Naive thymus-derived CD8-positive, alpha-beta T cell (primary cell): ENCODE measurements at places on chromosomes 2 and 18.

- peaks cover 38% of the 10 kb centered on the region for H3K4me1 ChIP-seq
- H3K27me3 ChIP-seq = no peaks in the 10 kb centered on the region
- DNase-seq = no peak
- H3K27ac ChIP-seq = peak overlapping the region; percentile 95
These were observed 916 bp downstream of the TAF4B start for GRCh38 chr18:26227051-26227670.

- no peaks in the 10 kb centered on the region for H3K36me3 ChIP-seq
- H3K27ac ChIP-seq = no peak overlapping the region
- no peak for DNase-seq
- H3K4me3 ChIP-seq = no peak overlapping the region
- no peaks in the 10 kb centered on the region for H3K27me3 ChIP-seq
These were observed 13.3 kb downstream of the TM4SF20 start for GRCh38 chr2:227365833-227366232.

GRCh38 chr2:232013701-232014353 lies 52.3 kb downstream of the DIS3L2 start:
- no peak overlapping the region for H3K27ac ChIP-seq
- H3K36me3 ChIP-seq = peaks cover 7% of the 10 kb centered on the region
- H3K4me1 ChIP-seq = peaks cover 20% of the 10 kb centered on the region
- H3K27me3 ChIP-seq = no peaks in the 10 kb centered on the region

DNA sequence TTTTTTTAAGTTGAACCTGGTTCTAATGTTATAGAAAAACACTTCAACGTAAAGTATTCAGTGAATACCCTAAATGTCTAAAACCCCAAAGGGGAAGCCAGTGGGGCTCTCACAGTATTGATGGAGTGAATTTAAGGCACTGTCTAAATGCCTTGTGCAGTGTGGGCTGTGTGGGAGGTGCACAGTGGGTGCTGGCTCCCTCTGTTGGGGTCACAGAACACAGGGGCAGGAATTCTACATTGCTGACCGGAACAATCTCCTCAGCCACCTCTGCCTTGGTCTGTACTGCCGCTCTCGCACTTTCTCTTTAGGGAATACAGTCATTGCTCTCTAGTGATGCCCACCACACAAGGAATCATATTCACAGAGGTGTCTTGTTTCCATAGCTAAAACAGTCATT lies 45.4 kb downstream of the SPRED2 start:
- no peaks in the 10 kb centered on the region for H3K27me3 ChIP-seq
- DNase-seq = no peak
- H3K27ac ChIP-seq = no peak overlapping the region
- no peaks in the 10 kb centered on the region for H3K36me3 ChIP-seq
- no peak overlapping the region for H3K4me3 ChIP-seq
- H3K4me1 ChIP-seq = peaks cover 25% of the 10 kb centered on the region

DNA sequence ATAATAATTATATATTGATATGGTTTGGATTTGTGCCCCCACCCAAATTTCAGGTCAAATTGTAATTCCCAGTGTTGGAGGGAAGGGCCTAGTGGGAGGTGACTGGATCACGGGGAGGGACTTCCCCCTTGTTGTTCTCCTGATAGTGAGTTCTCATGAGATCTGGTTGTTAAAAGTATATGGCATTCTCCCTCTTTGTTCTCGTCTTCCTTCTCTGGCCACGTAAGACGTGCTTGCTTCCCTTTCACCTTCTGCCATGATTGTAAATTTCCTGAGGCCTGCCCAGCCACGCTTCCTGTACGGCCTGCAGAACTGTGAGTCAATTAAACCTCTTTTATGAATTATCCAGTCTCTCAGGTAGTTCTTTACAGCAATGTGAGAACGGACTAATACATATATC lies 88.3 kb downstream of the ROCK2 start:
- peaks cover 2% of the 10 kb centered on the region for H3K4me1 ChIP-seq
- DNase-seq = no peak
- no peak overlapping the region for H3K4me3 ChIP-seq

DNA sequence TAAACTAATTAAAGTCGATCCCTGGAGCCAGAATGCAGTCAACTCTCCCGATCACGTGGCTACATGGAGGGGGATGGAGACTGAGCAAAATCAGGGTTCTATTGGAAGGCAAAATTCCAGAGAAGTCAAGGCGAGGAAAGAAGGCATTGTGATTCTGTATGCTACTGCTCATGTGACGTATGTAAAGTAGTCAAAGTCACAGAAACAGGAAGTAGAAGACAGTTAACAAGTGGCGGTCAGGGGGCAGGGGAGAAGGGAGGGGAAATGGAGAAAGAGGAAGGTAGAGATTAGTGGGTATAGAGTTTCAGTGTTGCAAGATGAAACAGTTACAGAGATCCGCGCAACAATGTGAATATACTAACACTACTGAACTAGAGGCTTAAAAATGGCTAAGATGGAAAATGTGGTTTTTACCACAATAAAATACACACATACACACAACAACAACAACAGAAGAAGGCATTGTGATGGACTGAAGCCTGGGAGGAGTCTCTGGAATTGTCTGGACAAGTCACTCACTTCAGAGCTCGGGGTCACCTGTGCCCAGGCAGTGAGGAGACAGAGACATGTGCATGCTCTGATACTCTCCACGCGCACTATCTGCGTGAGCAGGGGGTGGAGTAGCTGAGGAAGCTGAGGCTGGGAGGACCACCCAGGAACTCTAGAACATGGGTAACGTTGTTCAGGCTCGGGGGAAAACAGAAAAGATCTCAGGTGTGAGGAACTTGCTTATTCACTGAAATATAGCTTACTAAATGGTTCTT lies 89.9 kb upstream of the CDCA7 start:
- H3K27ac ChIP-seq = peak overlapping the region; percentile 94
- DNase-seq = peak; percentile 27
- no peaks in the 10 kb centered on the region for H3K36me3 ChIP-seq
- peaks cover 20% of the 10 kb centered on the region for H3K4me1 ChIP-seq
- H3K4me3 ChIP-seq = peak overlapping the region; percentile 84

DNA sequence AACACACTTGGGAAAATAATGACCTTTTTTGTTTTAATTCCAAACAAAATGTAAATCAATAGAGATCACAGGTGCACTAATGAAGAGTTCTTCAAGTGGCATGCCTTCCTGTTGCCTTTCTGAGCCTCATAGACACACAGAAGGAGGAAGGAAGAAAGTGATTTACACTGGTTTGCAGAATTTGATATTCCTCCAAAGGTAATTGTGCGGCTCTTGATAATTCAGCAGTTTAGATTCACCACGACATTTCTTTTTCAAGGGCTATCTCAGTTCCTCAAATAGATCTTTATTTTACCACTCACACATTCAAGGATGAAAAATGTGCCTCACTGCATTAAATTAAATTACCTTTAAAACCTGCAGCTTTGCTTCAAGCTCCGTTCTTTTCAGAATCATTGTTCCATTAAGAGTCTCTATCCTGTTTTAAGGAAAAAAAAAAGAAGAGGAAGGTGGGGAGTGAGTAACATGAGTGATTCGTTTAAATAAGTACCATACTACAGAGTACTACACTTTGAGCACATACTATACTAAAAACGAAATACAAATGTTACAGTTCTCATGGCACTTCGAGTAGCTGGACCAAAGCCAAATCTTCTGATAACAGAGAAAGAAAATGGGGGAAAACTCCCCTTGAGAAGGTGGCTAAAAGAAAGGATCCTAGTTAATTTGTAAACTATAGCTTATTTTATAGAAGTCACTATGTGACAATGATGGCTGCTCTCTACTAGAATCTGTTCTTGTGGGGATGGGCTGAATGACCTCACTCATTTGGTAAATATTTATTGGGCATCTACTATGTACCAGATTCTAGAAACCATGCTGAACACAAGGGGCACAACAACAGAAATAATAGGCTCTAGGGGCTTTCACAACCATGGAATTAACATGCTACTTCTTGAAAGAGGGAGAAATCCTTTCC lies 16.6 kb downstream of the CYTIP start:
- H3K27me3 ChIP-seq = no peaks in the 10 kb centered on the region
- no peak for DNase-seq
- H3K27ac ChIP-seq = peak overlapping the region; percentile 90
- H3K4me3 ChIP-seq = peak overlapping the region; percentile 98
- H3K4me1 ChIP-seq = peaks cover 43% of the 10 kb centered on the region

GRCh38 chr2:1079873-1080799 lies 129.5 kb downstream of the SNTG2 start:
- H3K27me3 ChIP-seq = no peaks in the 10 kb centered on the region
- no peak overlapping the region for H3K27ac ChIP-seq
- H3K4me1 ChIP-seq = peaks cover 9% of the 10 kb centered on the region
- DNase-seq = no peak

DNA sequence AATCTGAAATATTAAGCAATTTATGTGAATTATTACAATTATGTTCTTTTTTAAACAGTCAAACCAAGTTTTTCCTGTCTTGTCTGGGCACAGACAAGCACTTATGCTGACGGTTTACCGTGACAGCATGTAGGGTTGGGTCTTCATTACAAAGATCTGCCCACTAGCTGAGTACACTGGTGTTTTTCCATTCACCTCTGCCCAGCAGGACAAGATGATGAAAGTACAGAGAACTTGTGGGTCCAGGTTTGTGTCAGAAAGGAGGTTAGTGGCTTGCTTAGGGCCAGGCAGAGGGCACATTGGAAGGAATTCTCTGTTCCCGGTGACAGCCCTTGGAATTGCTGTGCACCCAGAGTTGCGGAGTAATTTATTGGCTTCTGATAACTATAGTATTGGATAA lies 14.0 kb downstream of the NABP1 start:
- no peak overlapping the region for H3K27ac ChIP-seq
- H3K4me1 ChIP-seq = peaks cover 5% of the 10 kb centered on the region
- no peak for DNase-seq
- no peak overlapping the region for H3K4me3 ChIP-seq

GRCh38 chr2:131521961-131522781 lies 5.5 kb upstream of the CCDC74A start:
- peaks cover 18% of the 10 kb centered on the region for H3K36me3 ChIP-seq
- H3K27ac ChIP-seq = no peak overlapping the region
- no peak overlapping the region for H3K4me3 ChIP-seq
- DNase-seq = no peak

DNA sequence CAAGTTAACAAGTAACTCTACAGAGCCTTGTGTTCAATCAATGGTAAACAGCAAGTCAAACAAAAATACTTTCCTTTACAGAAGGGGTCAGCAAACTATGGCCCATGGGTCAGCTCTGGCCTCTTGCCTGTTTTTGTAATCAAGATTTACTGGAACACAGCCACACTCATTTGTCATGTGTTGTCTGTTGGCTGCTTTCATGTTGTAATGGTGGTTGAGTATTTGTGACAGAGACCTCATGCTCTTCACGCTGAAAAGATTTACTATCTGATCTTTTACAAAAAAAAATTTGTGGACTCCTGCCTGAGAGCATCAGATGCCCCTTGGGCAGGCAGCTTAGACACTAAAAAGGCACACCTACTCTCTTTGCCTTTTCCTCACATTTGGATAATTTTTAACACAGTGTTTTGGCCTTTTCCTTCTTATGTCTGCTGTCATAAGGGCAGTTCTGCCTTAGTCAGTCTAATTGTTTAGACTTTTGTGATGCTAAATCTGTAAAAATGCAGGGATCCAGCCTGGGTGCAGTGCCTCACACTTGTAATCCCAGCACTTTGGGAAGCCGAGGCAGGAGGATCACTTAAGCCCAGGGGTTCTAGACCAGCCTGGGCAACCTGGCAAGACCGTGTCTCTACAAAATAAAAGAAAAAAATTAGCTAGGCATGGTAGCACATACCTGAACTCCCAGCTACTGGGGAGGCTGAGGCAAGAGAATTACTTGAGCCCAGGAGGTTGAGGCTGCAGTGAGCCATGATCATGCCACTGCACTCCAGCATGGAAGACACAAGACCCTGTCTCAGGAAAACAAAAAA lies 18.3 kb downstream of the IL1B start:
- no peak overlapping the region for H3K4me3 ChIP-seq
- peaks cover 1% of the 10 kb centered on the region for H3K27me3 ChIP-seq
- no peak for DNase-seq
- no peak overlapping the region for H3K27ac ChIP-seq
- no peaks in the 10 kb centered on the region for H3K36me3 ChIP-seq

- H3K27ac ChIP-seq = no peak overlapping the region
- H3K4me1 ChIP-seq = no peaks in the 10 kb centered on the region
- no peaks in the 10 kb centered on the region for H3K36me3 ChIP-seq
- H3K27me3 ChIP-seq = peaks cover under 1% of the 10 kb centered on the region
- H3K4me3 ChIP-seq = no peak overlapping the region
These were observed 81.5 kb upstream of the ODC1 start for GRCh38 chr2:10529611-10530010.

DNA sequence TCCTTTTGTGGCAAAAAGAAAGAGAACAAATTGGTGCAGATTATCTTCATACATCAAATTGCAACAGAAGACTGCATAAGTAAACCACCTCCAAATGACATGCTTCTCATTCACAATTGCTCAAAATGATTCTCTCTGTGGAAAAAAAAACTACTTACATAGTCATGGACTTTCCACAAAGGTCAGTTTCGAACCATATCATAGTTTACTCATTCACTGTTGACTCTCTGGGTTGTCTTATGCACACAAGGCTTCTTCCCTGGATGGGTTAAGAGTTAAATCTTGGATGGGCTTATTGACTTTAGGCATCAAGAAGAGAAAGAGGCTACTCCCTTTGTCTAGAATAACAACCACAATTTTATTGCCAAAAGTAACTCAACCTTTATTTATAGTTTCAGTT lies 91.3 kb upstream of the RAB27B start:
- no peaks in the 10 kb centered on the region for H3K4me1 ChIP-seq
- H3K27me3 ChIP-seq = peaks cover 1% of the 10 kb centered on the region
- H3K27ac ChIP-seq = no peak overlapping the region
- no peaks in the 10 kb centered on the region for H3K36me3 ChIP-seq
- no peak overlapping the region for H3K4me3 ChIP-seq

DNA sequence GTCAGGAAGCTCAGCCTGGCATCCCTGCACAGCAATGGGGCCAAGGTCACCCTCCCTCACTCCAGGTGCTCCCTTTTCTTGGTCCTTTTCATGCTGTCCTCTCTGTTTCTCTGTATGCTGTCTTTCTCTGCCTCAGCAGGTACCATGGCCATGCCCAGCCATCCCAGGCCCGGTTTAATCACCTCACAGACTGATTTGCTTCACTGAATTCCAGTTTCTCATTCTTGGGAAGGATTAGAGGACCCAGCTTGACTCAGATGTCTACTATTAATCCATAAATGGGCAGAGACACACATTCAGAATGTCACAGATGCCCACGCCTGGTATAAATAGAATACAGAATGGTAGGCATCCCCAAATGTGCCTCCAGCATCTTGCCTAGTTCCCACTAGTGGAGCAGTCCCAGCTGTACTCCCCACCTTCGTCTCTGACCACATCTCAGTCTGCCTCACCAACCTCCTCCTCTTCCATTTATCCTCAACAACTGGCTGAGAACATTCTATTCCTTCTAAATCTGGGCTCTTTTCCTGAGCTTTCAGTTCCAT lies 14.2 kb upstream of the L3MBTL4 start:
- no peak for DNase-seq
- H3K27ac ChIP-seq = no peak overlapping the region
- H3K27me3 ChIP-seq = no peaks in the 10 kb centered on the region
- H3K4me3 ChIP-seq = no peak overlapping the region
- no peaks in the 10 kb centered on the region for H3K36me3 ChIP-seq

DNA sequence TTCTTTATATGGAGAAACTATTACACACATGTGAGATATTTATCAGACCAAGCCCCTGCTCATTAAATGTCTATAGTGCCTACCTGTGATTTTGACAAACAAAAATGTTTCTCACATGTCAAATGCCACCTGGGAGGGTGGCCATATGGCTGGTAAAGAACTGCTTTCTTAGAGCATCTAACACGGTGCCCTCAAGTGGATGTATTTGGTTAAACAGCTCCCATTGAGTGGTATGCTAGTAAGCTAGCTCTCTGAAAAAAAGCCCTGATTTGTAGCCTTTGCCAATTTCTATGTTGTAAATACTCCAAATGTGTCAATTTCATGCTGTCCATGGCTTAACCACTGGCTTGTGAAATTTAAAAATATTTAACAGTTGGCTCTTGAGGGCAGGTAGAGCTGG lies 94.6 kb downstream of the PMAIP1 start:
- no peak for DNase-seq
- no peak overlapping the region for H3K27ac ChIP-seq
- H3K36me3 ChIP-seq = no peaks in the 10 kb centered on the region
- peaks cover 36% of the 10 kb centered on the region for H3K27me3 ChIP-seq
- H3K4me3 ChIP-seq = no peak overlapping the region
